Activated CD4-positive, alpha-beta T cell treated with anti-CD3 and anti-CD28 coated beads, Interleukin-2, amount 50 U/mL, for 48 hours (primary cell): ENCODE measurements at places on chromosomes 1 and 21.

DNA sequence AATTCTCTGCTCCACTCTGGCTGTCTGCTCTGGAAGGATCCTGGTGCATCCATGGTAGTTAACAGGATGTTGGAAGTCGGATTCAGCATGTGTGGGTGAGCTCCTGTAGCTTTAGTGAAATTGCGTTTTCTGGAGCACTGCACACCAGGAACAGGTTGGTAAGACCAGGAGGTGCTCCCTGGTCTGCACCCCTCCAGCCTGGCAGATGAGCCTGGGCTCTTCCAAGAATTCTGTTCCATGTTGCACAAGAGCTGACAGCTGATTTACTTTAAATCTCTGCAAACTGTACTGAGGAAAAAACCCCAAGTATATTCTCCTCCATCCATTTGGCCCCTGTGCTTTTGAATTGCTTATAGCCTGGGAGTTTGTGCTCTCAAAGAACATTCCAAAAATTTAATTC lies 33.7 kb downstream of the KCNK1 start:
- no peak for DNase-seq

GRCh38 chr1:32964461-32965250 lies at the start of gene RNF19B:
RNF19B (minus strand) TSS chr1:32964809; CDS start chr1:32964685, 124 bp downstream.
- peak; percentile 96 for DNase-seq

- no peak for DNase-seq
Measured at GRCh38 chr1:31105646-31106045, 40.1 kb upstream of the PUM1 start.

- no peak for DNase-seq
Measured at GRCh38 chr21:39918558-39918957, 51.3 kb downstream of the PCP4 start.

- no peak for DNase-seq
Measured at GRCh38 chr1:198272492-198272891, 115.7 kb downstream of the NEK7 start.

DNA sequence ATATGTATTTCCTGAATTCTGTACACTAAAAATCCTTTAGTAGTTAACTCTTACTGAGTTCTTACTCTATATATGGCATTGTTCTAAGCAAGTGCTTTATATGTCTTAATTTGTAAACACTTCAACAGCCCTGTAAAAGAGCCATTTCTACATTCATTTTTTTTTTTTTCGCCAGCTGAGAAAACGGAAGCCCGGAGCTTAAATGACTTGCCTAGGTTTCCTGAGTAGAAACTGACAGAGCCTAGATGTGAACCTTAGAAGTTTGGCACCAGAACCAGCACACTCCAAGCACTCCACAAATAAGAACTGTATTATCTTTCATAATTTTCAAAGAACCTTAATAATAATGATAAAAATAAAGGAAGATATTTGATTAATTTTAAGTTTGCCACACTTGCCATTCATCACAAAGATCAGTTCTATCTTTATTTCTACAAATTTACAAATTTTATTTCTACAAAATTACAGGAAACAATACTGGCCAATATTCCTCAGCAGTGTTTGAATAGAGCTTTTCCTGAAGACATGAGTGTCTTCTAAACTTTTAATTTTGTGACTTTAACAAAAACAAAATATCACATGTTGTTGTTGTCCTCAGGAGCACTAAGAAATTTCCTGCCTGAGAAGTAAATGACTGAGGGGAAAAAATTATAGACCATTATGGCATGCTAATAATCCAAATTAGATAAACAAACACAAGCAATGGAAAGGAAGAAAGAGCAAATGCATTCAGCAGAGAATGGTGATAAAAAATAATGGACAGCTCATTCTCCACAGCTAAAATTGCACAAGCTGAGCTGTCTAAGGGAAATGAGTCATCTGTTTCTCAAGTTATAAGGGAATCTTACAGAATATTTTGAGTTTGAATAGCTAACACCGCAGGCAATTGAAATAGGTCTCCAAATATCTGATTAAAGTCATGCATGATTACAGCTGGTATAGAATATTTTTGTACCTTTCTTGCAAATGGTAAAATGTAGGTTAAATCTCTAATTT lies 71.2 kb downstream of the DPYD start:
- DNase-seq = no peak

DNA sequence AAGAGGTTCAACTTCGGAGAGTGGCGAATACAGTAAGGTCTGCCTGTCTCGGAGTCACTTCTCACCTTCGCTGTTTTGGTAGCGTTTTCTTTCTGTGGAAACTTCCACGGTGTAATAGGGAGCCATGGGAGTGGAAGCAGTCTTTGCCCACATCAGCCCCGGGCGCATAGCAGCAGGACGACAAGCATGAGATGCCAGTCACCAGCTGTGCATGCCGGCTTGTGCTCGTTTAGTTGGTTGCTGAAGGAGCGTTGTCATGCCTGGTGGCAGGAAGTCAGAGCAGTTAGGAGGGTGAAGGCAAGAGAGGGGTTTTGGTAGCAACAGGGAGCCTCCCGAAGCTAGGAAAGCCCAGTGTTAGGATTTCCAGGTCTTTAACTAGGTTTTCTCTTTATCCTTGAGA lies 58.8 kb downstream of the MRPS6 start:
- no peak for DNase-seq

GRCh38 chr1:222627232-222627631 lies 9.3 kb downstream of the MIA3 start:
- DNase-seq = no peak

- no peak for DNase-seq
Measured at GRCh38 chr1:212486619-212486975, 53.9 kb downstream of the NENF start.

- no peak for DNase-seq
Measured at GRCh38 chr1:116166655-116167054, 55.5 kb downstream of the MAB21L3 start.

DNA sequence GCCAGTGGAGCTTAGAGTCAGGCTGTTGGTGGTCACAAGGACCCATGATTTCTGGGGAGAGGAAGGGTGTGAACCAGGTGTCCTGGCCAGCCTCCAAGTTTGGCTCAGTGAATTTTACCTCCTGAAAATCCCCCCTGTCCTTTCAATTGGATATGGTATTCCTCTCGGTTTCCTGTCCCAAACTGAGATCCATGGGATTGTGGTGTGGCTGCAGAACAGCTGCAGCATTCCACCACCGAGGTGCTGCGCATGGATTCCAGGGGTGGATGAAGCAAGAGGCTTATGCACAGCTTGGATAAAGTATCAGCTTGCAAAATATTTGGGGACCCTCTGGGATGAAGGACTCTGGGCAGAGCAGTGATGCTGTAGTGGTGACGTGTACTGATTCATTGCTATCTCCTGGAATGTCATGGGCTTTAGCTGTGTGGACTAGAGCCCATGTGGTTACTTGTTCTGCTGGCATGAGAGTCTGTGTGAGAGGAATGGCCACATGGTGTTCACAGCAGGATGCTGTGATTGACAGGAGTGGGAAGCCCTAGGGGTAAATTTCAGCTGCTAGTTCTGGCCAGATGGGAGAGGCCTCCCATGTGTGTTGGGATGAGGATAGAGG lies 148.7 kb upstream of the SPAG17 start:
- DNase-seq = no peak

GRCh38 chr21:41851090-41851790 lies 27.9 kb downstream of the PRDM15 start:
- no peak for DNase-seq

DNA sequence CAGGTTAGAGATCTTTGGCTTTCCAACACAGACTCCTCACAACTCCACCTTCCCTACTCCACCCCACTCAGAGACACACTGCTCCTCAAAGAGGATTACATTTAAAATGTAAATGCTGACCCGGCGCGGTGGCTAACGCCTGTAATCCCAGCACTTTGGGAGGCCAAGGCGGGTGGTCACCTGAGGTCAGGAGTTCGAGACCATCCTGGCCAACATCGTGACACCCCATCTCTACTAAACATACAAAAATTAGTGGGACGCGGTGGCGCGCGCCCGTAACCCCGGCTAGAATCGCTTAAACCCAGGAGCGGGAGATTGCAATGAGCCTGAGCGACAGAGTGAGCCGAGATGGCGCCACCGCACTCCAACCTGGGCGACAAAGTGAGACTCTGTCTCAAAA lies 1.8 kb upstream of the ANP32E start:
- no peak for DNase-seq

DNA sequence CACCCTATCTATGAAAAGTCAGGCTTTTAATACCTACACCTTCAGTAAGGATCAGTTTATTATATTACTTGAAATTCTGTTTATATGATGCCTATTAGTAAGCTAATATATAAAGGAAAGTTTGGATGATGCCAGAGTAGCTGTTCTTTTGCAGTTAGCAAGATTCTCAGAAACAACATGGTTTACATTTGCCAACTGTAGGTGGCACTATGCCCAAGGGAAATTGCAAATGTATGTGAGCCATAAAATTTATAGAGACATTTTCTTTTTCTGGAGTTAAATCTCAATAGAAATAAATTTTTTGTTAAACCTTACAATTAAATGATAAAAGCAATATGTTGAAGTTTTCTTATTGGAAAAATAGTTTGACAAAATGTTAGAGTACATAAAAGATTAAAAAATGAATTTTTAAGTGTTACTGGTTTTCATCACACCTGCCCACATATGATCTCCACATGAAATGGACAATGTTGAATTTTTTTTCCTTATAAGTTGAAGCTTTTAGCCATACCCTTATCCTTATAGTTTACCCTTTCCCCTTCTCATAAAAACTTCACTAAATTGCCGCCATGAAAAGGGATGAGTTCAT lies 32.1 kb upstream of the EPHX4 start:
- peak; percentile 48 for DNase-seq

- no peak for DNase-seq
Measured at GRCh38 chr21:36788120-36788638, 89.3 kb downstream of the SIM2 start.

- no peak for DNase-seq
Measured at GRCh38 chr1:64363111-64363510, 106.8 kb upstream of the CACHD1 start.

- DNase-seq = peak; percentile 61
Measured at GRCh38 chr1:150151291-150152181, 1.8 kb downstream of the PLEKHO1 start.

DNA sequence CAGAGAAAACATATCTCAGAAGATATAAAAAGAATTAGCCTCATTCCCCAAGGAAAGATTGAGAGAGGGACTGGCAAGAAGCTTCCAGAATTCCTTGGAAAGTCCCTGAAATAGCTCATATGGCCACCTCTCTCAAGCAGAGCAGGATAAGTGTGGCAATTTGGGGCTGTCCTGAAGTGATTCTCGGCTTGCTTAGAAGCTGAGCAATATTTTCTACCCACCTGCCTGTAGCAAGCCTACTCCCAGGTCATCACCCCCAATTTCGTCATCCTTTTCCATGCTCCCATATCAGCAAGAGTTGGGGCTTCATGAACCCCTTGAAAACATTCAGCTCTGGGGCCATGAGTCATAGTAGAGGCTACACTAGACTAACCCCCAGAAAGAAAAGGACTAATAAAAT lies 131.5 kb downstream of the PLPP3 start:
- DNase-seq = no peak

DNA sequence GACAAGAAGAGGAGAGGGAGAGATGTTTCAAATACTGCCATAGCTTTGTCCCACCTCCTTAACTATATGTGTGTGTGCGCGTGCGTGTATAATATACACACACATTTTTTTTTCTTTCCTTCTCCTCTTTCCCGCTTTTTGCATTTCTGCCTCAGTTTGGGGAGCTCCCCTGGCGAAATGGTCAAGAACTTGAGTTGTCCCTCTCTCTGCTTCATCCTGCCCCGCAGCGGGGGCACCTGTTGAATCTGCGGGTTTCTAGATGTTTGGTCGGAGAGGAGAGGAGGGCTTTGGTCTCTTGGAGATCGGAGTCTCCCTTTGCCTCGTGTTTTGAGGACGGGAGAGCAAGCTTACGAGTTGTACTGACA lies 504 bp downstream of the SCCPDH start:
- DNase-seq = no peak

GRCh38 chr1:235468970-235469369 lies 35.3 kb downstream of the B3GALNT2 start:
- DNase-seq = no peak

GRCh38 chr1:216531263-216532239 lies 108.3 kb upstream of the USH2A start:
- no peak for DNase-seq

DNA sequence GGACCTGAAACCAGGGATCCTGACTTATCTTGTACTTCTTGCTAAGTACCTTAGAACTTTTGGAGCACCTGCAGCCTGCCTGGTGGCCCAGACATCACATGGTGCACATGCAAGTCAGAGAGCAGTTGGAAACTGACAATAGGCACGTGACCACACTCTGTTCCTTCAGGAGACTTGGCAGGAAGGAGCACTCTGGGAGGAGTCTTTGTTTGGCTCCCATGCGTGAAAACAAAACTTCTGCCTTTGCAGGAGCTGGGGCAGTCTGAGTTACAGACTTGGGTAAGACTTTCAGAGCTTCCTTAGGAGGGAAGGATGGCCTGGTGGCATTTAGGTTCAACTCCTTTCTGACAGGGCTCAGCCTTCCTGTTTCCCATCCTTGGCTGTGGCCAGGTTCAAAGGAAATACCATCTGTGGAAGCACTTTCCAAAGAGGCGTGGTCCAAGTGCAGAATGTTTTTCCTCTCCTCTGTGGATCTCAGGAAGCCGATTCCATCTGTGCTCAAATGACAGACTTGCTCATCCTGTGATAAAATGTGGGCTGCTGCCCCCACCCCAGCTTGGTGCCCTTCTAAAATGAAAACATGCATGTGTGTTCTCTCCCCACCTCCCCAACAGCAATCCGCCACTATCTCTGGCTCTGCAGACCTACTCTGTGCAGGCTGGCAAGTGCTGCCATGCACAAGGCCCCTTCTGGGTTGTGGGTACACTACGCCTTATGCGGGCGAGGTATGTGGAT lies 14.1 kb upstream of the ZNF436 start:
- no peak for DNase-seq

DNA sequence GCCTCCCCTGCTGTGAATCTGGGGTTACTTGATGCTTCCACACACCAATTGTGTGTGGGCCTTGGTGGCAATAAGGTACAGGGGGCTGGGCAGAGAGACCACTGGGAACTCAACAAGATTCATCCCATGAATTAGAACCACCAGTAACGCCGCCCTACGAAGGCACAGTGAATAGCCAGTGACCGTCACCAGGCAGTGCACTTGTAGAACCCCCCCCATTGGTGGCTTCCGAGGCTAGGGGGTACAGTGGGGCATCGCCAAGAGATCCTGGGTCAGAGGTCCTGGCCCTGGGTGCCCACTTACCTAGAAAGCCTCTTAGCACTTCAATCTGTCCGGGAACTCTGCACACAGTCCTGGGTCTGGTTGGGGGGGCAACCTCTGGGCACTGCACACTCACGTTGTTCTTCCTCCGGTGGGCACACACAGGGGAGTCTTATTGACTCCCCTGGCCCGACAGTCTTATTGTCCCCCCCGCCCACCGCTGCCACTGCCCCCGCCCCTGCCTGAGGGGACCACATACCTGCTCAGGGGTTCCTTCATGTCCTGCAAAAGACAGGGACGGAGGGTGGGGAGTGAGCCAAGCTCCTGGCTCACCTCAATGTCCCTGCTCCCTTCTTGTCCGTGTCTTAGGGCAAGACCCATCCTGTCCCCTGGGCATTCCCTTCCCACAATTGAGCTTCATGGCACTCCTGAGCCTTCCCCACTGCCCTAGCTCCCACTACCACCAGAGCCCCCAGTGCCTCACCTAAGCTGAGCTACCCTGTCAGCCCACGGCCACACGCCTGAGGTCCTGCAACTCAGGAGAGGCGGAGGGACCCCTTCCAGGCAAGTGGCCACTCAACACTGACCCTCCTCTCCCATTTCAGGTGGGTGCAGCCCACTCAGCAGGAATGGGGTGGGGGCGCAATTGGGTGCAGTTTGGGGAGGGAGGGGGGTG lies 2.5 kb upstream of the TRIM11 start:
- no peak for DNase-seq

- DNase-seq = no peak
Measured at GRCh38 chr1:188314557-188315137, 1485.9 kb downstream of the PLA2G4A start.
